ENCODE measurements at places on chromosomes 2 and 18. TPM values are rescaled to one million over a fixed set of nuclear protein-coding genes. Genes with fewer than 3 reads are reported as not detected.

MATN3 gene
- 0.16 TPM for total RNA-seq

KYNU gene
- 1.3 TPM for total RNA-seq

RNF144A gene
- total RNA-seq, result 14.5 TPM

LBX2 gene
- total RNA-seq, result 0.16 TPM

PNO1 gene
- total RNA-seq, result 6.7 TPM

MEP1B gene
- not detected for total RNA-seq

CDCA7 gene
- total RNA-seq, result 1.3 TPM

GPR39 gene
- total RNA-seq, result not detected

DSG3 gene
- total RNA-seq, result not detected

SGO2 gene
- 1.3 TPM for total RNA-seq

REEP1 gene
- total RNA-seq, result 21.5 TPM

BOLL gene
- not detected for total RNA-seq

UGT1A10 gene
- not detected for total RNA-seq

DUSP19 gene
- total RNA-seq, result 10.8 TPM

ASXL3 gene
- 3.6 TPM for total RNA-seq

All from Right ventricle myocardium superior (tissue), 1 donor.